Activated CD4-positive, alpha-beta T cell treated with anti-CD3 and anti-CD28 coated beads, Interleukin-2, amount 10 ng/mL, durations not matched to agents 7 days and 5 days (primary cell): ENCODE measurements at places on chromosomes 13 and 19. TPM values are rescaled to one million over a fixed set of nuclear protein-coding genes. Genes with fewer than 3 reads are reported as not detected.

PPM1N gene
- 1.1 TPM for total RNA-seq

LRRC4B gene
- not detected for total RNA-seq

CYP2A7 gene
- total RNA-seq, result not detected

GRCh38 chr13:47846886-47847285, 154.2 kb downstream of the SUCLA2 start:
- DNase-seq, result no peak

TBXA2R gene
- 0.92 TPM for total RNA-seq

FLT1 gene
- total RNA-seq, result 0.32 TPM

DNA sequence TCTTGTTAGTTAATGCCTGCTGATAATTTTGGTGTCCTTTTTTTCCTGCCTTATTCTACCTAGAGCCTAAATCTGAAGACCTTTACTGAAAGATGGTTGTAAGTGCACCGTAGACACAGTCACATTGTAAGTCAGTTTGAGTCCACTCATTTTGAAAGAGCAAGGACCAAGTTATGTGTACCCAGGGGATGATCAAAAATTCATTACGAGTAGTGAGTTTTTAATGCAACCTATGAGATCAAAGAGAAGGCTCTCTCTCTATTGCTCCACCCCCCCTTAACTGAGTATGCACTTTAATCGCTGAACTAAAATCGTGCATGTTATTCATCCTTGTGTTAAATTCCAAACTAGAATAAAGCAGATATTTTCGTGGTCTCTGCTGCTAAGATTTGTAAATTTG, 1.8 kb downstream of the RAP2A start:
- DNase-seq, result no peak

GRCh38 chr13:110953833-110954532, 39.1 kb upstream of the ANKRD10 start:
- DNase-seq, result no peak

ITGBL1 gene
- not detected for total RNA-seq

DNA sequence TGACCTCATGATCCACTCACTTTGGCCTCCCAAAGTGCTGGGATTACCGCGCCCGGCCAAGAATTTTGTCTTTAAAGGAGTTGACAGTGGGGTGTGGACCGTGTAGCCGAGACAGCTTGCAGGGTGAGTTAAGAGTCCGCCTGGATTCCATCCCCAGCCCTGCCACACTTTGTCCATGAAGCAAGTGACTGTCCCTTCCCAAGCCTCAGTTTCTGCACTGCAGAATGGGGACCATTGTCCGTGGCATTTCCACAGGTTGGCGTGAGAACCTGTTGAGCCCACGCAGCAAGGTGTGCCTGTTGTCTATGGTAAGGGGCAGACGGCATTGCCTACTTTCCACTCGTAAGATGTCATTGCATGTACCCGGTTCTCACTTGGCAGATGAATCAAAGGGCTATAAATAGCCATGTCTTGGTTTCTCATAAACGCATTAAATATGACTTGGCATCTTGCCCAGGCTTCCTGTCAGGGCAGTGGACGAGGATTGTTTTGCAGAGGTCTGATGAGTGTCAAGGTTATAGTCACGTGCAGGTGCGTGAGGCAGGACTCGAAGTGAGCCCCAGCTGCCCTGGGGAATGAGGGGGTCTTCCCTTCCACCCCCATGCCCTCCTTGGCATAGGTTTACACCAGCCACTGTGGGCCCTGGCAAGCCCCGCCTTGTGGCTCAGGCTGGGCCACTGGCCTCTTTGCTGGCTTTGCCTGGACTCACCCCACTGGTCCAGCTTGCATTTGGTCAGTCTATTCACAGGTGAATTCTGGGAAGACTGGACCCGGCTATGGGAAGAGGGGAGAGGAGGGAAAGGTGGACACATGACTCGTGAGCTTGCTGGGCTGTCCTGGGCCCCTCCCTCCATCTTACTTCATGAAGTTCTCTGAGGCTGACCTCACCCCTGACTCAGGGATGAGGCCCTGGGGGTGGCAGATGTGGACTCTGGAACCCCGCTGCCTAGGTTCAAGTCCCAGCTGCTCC, 14.6 kb downstream of the FAM187B start:
- DNase-seq, result peak; percentile 87

URAD gene
- total RNA-seq, result not detected

DNA sequence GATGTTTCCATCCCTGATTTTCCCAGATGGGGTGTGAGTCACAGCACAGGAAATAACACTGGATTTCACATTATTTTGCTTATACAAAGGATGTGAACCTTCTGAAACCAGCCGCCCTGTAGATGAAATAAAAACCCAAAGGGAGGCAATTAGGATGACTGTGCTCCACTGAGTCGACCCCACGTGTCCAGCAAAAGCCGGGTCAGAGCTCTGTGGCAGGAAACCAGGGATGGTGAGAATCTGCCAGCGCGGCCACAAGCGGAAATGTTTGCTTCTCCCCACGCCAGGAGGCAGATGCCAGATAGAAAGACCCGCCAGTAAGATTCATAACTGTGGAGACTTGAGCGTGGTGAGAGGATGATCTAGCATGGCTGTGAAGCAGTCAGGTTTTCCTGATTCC, 764.4 kb downstream of the LIG4 start:
- DNase-seq, result no peak

GRCh38 chr13:71922194-71922593, 55.2 kb upstream of the DACH1 start:
- no peak for DNase-seq

DNA sequence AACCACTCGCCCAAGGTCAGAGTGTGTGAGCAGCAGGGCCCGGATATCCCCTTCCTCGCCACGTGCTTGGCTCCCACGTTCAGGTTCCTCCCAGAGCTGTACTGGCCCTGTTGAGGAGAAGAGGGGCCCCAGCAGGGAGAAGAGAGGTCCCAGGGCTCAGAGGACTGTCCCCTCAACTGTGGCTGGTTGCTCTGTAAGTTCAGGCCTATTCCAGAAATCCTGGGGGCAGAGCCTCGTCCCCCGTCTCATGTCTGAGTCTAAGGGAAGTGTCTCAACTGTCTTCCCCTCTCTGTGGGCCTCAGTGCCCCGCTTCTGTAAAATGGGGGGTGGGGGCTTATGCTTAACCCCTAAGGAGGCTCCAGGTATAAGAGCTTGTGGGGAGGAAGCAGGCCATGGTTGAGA, 3.9 kb downstream of the PPP5C start:
- DNase-seq, result peak; percentile 27

GRCh38 chr13:36746051-36746450, 72.2 kb downstream of the SERTM1 start:
- no peak for DNase-seq

CEACAM5 gene
- not detected for total RNA-seq

SERP2 gene
- total RNA-seq, result not detected

DNA sequence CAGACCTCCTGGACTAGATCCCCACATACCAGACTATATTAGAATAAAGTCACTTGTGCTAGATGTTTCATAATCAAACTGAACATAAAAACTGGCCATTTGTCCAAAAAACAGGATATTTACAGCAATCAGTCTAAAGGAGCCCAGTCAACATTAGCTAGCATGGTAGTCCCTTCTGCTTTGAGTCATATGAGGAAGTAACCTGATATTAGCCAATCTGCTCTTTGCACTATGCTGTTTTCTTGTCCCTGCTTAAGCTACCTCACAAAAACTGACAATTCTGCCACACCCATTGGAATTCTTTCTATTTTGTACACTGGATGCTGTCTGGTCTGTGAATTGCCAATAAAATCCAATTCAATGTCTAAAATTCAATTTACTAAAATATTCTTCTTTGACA, 1824.2 kb downstream of the OLFM4 start:
- DNase-seq, result no peak

ZNF223 gene
- total RNA-seq, result 0.25 TPM

- DNase-seq, result no peak
Observed at GRCh38 chr19:6716610-6716970, 3.9 kb downstream of the C3 start.

- no peak for DNase-seq
Observed at GRCh38 chr19:18446811-18447359, 9.0 kb upstream of the ISYNA1 start.

GRCh38 chr13:110523180-110523579, 38.3 kb downstream of the RAB20 start:
- no peak for DNase-seq

- no peak for DNase-seq
Observed at GRCh38 chr13:85186356-85187045, 612.7 kb downstream of the SLITRK6 start.
